CD8-positive, alpha-beta T cell (primary cell): ENCODE measurements at places on chromosomes 3 and 15.

- DNase-seq = peak; percentile 21
Observed at GRCh38 chr15:29115093-29115991, 154.3 kb downstream of the NSMCE3 start.

DNA sequence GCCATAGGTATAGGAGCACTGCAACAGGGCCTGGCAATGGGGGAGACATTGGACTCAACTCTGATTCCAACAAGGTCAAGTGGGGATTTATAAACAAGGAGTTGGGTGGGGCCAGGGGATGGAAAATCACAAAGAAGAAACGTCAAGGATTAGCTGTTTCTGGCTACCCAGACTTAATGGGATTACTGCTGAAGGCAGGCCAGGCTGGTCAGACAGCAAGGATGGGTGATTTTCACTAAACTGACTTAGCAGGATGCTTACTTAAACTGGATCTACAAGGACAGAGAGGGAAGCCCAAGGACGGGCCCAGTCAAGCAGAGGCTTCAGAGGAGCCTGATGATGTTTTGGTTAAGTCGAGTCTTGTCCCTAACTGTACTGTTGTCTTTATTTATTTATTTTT, 76.2 kb downstream of the USP13 start:
- no peak for DNase-seq

DNA sequence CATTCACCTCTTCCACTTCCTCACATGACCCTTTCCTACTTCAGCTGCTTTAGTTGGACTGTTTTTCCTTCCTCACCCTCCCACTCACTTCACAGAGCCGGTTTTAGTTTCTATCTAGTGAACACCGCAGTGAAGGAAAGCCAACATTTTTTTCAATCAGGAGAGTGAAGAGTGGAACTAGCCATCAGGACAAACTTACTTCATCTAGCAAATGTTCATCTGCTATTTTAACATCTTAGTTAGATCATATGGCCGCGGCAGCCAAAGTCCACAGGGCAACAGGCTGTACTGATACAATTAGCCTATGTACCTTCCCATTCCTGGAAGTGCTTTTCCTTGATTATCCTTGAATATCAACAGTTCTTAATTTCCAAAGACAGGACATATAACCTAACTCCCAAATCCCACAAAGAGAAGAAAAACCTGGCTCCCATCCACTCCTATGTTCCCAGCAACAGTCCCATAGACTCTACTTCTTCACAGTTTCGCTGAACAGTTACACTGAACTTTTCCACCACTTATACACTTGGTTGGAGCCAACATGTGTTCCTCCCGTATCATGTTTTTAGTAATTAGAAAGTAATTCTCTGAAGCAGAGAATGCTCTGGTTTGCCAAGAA, 456.2 kb upstream of the THBS1 start:
- no peak for DNase-seq

DNA sequence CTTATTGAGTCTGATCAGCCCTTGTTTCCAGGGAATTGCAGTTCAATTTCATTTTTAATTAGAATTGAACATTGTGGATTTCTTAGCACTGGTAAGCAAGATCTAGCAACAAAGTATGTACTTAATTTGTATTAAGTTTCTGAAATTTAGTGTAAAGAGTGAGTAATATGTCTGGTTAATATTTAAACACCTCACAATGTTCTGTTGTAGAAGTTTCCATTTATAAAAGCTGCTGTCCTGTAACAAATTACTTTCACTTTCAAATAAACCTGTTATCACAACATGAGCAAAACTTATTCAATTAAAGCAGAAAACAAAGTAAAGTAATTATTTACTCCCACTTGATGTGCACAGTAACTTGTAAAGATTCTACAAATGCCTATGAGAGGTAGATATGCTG, 448.5 kb downstream of the NAALADL2 start:
- DNase-seq = no peak

- no peak for DNase-seq
Observed at GRCh38 chr3:42067326-42067725, 23.8 kb upstream of the TRAK1 start.

DNA sequence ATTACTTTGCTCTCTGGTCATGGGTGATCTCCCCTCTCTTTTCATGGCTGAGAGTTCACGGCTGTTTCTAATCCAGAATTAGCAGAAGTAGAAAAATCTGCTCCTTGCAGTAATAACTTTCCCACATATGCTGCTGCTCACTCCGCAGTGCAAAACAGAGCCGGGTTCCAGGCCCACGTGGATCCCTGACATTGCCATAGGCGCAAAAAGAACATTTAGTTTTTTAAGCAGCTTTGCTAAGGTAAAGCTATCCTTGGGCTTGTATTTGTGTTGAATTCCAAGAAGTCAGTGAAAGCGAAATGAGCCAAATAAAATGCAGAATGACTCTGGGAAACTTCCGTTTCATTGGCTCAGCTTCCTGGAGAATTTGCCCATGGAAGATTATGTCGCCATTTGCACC, 633.7 kb upstream of the SUCLG2 start:
- no peak for DNase-seq

GRCh38 chr3:116815831-116816588, 106.4 kb downstream of the TUSC7 start:
- DNase-seq = no peak

GRCh38 chr3:12990781-12991480, 82.3 kb downstream of the IQSEC1 start:
- DNase-seq = no peak

DNA sequence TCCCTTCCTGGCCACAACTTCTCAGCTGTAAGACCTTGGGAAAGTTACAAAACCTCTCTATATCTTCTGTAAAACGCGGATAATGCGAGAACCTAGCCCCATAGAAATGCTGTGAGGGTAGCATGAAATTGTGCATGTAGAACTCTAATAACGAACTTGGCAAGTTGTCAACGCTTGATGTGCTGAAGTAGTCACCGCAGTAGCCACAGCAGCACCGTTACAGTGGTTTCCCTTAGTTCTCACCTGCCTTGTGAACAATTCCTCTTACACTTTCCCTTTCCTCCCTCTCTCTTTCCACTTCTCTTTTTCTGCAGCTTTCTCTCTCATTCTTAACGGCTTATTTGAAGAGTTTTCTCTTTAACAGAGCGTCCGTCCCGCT, 447 bp upstream of the SHQ1 start:
- DNase-seq = peak; percentile 78

GRCh38 chr3:126446791-126447190, 28.9 kb downstream of the ZXDC start:
- DNase-seq = no peak

- no peak for DNase-seq
Observed at GRCh38 chr3:52117537-52117936, 36.7 kb downstream of the POC1A start.

DNA sequence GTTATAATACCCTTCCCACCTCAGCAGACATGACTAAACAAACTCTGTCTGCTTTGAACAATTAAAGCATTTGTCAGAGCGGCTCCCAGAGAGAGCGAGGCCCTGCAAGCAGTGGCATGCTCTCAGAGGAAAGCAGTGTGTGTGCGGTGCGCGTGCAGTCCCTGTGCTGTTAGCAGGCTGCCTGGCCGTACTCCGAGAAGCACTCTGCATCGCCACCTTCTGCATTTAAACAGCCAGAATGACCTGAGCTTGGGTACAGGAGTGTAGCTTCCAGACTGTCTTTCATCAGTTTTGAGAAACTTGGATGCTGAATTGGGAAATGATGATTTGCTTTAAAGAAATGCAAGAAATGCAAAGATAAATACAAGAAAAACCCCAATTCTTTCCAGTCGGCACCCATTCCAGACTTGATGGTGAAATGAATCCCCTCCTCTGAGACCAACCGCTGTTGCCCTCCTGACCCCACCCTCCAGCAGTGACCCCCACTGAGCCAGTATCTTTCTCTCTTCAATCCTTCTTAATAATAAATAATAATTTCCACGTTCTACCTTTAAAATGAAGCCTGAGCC, 113.5 kb downstream of the VGLL4 start:
- DNase-seq = no peak

GRCh38 chr15:49627407-49627877, 6.6 kb downstream of the DTWD1 start:
- DNase-seq = no peak

DNA sequence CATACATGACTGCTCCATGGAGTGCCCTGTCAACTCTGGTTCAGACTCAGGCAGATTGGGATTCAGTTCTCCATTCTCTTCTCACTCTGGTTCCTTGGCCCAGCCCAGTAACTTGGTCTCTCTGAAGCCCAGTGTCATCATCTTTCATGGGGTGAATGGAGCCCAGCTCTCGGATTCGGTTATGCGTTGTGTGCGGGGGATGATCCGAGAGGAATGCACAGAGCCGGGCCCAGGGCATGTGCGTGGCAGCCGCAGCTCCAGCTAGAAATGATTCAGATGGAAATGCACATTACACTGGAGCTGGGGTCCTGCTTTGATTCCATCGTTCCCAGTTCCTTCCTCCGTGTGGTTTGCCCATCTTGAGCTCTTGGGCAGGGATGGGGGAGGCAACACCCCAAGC, 189.4 kb downstream of the FEZF2 start:
- DNase-seq = no peak

- DNase-seq = no peak
Observed at GRCh38 chr3:151777880-151778279, 36.0 kb upstream of the AADAC start.

- DNase-seq = no peak
Observed at GRCh38 chr3:192991356-192991755, 73.7 kb upstream of the MB21D2 start.
